ENCODE measurements at places on chromosomes 7 and 10. TPM values are rescaled to one million over a fixed set of nuclear protein-coding genes. Genes with fewer than 3 reads are reported as not detected.

DNA sequence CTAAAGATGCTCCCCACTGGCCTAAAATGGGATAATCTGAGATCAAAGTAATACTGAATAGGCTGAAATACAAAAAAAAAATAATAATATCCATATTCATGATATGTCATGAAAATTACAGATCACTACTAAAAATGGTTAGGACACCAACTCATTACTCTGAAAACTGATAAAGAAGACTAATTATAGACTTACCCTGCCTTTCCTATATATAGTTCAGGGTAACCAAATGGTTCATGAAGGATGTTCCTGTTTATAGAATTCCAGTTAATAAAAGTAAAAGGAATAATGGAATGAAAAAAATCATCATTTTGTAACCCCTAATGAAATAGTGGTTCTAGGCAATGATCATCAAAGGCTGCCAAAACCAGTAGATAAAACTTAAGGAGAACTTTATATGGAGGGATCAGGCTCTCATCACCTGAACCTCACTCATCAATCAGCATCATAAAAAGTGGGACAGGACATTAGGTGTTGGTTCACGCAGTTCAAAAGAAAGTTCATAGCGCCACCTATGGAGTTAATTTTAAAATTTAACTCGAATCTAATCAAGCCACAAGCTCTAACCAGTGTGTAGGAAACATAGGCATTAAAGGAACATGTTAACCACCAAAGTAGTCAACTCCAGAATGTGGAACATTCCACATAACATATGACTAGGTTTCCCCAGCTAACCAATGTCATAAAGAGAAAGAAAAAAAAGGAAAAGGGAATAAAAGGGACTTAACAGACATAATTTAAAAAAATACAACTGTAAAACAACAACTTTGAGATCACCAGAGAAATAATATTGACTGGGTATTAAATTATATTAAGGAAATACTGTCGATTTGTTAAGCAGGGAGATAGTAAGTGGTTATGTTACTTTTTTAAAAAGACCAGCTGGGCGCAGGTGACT lies 35.7 kb downstream of the P4HA1 start:
- DNase-seq, result no peak

Gene CALML3
- not detected for total RNA-seq

- no peak for DNase-seq
Measured at GRCh38 chr7:70893971-70894715, 237.8 kb upstream of the GALNT17 start.

Gene AP3M1
- 21.7 TPM for total RNA-seq

Gene HOXA4
- 11.5 TPM for total RNA-seq

DNA sequence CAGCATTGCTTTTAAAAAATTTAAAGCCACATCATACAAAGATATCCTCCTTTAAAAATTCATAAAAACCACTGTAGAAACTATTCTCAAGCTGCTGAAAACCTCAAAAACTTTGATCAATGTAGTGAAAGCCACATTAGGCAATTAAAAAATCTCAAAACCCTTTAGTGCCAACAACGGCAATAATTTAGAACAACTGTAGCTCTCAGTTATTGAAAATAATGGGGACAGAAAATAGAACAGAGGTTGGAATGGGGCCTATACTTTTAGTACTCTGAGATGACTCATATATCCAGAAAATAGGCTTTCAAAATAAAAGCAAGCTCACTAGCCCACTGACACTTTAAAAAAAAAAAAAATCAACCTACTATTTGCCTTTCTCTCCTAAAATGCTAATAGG lies 87.5 kb downstream of the GSAP start:
- DNase-seq, result no peak

Gene CYP26A1
- total RNA-seq, result not detected

Gene MAGI2
- total RNA-seq, result 2.5 TPM

DNA sequence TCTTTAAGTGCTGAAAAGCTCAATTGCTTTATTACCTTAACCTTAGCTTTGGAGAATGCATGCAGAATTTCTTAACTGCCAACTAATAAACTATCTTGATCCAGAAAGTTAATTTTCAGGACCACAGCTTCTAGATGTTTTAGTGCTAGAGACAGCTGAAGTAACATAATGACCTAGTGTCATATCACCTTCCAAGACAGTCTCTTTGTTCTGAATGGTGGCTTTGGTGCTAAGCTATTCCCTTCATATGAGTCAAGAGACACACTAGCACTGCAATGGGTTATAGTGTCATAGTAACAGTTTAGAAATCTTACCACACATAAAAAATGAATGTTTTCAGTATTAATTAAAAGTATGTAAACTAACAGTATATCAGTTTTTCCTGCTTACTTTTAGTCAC lies 115.4 kb upstream of the LRRN3 start:
- DNase-seq, result no peak

Gene LRIT1
- not detected for total RNA-seq

Gene PRSS2
- total RNA-seq, result 191 TPM

- DNase-seq, result no peak
Measured at GRCh38 chr7:112942981-112943380, 143.6 kb downstream of the GPR85 start.

DNA sequence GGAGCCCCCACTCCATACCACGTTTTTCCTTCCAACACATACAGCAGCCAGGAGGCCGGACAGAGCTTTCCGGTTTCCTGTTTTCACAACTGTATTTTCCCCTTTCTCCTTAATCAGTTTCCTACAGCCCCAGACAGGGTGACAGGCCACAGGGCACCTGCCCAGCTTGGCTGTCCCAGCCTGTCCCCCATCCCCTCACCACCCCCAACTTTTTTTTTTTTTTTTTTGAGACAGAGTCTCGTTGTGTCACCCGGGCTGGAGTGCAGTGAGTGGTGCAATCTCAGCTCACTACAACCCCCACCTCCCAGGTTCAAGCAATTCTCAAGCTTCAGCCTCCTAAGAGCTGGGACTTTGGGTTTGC lies 10.3 kb upstream of the HSPB1 start:
- no peak for DNase-seq

DNA sequence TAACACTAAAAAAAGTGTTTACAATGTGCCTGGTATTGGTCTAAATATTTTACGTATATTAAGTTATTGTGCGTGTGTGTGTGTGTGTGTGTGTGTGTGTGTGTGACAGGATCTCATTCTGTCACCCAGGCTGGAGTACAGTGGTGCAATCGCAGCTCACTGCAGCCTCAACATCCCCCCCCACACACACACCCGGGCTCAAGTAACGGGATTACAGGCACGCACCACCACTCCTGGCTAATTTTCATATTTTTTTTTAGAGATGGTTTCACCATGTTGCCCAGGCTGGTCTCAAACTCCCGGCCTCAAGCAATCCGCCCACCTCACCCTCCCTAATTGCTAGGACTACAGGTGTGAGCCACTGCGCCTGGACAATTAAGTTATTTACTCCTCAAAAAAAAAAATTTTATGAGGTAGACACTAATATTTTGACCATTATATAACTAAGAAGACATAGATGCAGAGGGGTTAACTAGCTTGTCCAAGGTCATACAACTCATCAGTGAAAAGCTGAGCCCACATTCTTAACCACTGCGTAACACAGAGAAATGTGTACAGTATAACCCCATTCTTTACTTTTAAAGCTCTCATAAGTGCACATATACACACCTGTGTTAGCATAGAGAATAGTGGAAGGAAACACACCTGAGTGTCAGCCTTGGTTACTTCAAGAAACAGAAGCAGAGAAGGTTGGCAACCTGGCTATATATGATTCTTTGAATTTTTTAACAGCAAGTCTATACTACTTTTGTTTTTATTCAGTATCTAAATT lies 35.0 kb downstream of the DNAJC12 start:
- no peak for DNase-seq

Gene MYPN
- total RNA-seq, result 0.13 TPM

DNA sequence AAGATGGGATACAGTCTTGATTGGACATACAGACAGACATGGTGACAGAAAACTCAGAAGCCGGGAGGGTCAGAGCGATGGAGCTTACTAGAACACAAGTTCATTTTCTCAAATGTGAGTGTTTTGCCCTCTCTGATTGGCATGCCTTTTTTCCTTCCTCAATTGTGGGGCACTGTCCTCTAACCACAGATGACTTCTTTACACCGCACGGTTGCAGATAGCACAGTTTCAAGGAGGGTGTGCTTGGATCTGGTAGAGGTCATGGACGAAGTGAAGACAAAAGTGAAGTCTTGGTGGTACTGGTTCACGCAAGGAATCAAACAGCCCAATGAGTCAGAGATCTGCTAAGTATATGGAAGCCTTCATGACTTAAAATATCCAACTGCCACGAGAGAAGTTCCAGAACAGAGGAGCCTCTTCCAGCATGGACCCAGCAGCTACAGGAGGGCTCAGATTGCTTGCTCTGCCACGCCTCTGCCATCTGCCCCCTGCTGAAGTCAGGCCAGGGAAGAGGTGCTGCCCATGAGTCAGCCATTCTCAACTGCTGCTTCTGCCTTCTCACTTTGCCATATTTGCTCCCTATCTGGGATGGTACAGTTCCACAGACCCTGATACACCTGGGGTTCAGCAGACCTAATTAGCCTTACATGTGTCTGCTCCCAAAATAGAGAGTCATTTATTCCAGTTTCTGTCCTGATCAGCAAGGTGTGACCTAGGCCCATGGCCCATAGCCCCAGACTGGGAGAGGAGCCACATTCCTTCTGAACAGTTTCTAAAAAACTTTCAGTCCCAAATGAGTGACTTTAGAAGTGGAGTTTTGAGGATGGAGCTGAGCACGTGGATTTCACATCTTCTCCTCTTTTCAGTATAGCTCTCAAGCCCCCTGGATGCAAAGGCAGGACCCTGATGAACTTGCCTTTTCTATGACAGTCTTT lies 413.8 kb downstream of the KCNMA1 start:
- no peak for DNase-seq

Gene CNTNAP2
- total RNA-seq, result 1.5 TPM

GRCh38 chr7:154364170-154364569 lies 312.0 kb downstream of the DPP6 start:
- DNase-seq, result no peak

- no peak for DNase-seq
Measured at GRCh38 chr10:45375716-45376231, 1.8 kb downstream of the ALOX5 start.

- DNase-seq, result no peak
Measured at GRCh38 chr7:134059921-134060320, 67.2 kb upstream of the LRGUK start.

DNA sequence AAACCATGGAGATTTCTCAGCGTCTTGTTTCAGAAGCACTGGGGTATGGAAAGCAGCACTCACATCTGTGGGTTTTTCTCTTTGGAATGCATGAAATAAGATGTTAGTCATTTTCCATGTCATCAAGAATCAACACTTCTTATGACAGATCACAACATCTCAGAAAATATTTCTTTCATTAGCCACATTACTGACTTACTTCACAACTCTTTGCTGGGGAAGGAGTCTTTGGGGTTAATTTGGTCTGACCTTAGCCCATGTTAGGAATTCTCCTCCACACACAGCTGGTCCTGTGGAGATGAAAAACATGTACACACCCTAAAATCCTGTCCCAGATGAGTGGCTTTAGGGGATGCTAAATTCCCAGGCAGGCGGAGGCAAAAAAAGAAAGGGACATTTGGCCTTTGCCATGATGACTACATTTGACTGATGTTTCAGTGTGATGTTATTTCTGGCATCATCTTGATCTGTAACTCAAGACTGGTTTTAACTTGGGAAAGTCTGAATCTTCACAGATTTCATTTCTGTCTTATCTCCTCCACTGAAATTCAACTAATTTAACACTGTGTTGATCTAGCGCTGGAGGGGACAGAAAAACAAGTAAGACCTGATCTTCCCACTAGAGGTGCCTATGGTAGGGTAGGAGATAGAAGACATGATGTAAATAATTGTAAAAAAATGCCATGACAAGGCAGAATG lies 363.2 kb downstream of the PRPF18 start:
- no peak for DNase-seq

- no peak for DNase-seq
Measured at GRCh38 chr7:131148258-131148657, 179.4 kb upstream of the MKLN1 start.

- no peak for DNase-seq
Measured at GRCh38 chr7:47529826-47530555, 51.9 kb downstream of the TNS3 start.

Gene DNAH11
- total RNA-seq, result 19.0 TPM

GRCh38 chr10:119976421-119976820 lies 83.9 kb downstream of the SEC23IP start:
- DNase-seq, result no peak

Gene METTL27
- total RNA-seq, result 20.4 TPM

Gene PNLIP
- not detected for total RNA-seq

Gene SPDYE11
- not detected for total RNA-seq

DNA sequence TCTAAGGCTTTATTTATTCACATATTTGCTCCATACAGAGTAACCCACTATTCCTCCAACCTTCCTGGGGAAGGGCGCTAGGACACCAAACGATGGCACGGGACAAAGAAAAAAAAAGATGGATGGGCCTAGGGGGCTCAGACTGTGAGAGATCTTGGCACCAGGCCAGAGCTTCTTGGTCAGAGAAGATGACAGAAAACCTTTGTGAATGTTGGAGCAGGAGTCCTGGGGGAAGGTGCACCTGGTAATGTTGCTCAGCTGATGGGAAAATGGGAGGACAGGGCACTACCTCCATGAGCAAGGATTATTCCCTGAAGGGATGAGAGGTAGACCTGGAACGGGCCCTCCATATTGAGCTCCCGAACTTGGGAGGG lies 1.4 kb upstream of the SH3PXD2A start:
- DNase-seq, result no peak

Gene ENTPD1
- total RNA-seq, result 17.0 TPM

Gene PUS7
- 25.6 TPM for total RNA-seq

Gene BTBD16
- not detected for total RNA-seq

- DNase-seq, result peak; percentile 69
Measured at GRCh38 chr7:8724080-8724718, 290.8 kb downstream of the NXPH1 start.

- DNase-seq, result no peak
Measured at GRCh38 chr10:127135844-127136577, 60.4 kb downstream of the INSYN2A start.

DNA sequence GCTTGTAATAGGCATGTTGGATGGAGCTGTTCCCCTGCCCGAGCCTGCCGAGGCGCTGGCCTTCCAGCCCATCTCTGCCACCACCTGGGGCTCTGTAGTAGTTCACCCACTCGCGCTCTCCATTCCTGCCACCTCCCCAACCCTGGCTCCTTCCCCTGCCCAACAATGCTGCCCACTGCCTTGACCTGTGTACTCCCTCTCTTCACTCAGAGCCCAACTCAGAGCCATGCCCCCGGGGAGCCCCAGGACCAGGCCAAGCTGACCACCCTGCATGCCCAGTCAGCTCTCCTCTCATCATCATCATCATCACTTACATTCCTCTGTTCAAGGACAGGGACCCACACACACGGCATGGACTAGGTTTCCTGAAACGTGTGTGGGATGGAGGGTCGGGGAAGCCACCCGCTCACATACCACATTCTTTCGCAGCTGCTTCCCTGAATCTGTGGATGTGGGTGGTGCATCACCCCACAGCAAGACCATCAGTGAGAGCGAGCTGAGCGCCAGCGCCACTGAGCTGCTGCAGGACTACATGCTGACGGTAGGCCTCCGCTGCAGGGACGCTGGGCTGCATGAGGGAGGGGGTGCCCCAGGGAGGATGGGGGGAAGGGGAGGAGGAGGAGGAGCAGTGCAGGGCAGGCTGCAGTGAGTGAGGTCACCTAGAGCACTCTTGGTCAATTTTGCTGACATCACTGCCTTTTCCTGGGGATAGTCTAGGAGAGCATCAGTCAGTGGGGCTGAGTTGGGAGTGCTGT lies 15.6 kb downstream of the NACAD start:
- DNase-seq, result no peak

Gene CCZ1B
- total RNA-seq, result 73.7 TPM

Gene SLC26A4
- total RNA-seq, result 0.18 TPM

Gene SUN3
- total RNA-seq, result not detected

GRCh38 chr10:24784923-24785322 lies 61.2 kb upstream of the ARHGAP21 start:
- no peak for DNase-seq

Gene TPST1
- 5.4 TPM for total RNA-seq

Gene MORN4
- 0.35 TPM for total RNA-seq
